ENCODE measurements at places on chromosomes 16 and 17. TPM values are rescaled to one million over a fixed set of nuclear protein-coding genes. Genes with fewer than 3 reads are reported as not detected.
A peak's percentile ranks its signal among the peaks of the same experiment; 100 is the strongest.

The MTSS2 gene
- total RNA-seq = 32.5 TPM

The SALL1 gene
- 1.2 TPM for total RNA-seq

The SOX8 gene
- 5.8 TPM for total RNA-seq

The CA5A gene
- 0.72 TPM for total RNA-seq

The TLCD1 gene
- total RNA-seq = 5.1 TPM

DNA sequence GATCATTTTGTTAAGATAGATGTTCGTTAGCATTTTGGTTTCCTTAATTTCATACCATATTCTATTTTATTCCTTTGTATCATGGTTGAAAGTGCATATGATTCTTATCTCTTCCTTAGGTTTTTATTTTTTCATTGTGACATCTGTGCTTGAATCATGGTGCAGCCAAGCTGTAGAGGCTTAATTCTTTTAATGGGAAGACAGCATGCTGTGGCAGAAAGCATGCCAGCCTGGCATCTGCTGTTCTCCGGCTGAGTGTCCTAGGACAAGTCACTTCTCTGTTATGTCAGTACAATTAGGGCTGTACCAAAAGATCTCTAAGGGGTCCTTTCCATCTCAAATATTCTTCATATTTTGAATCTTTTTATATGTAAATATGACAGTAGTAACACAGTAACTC lies 68.5 kb upstream of the PMFBP1 start:
- DNase-seq = no peak

DNA sequence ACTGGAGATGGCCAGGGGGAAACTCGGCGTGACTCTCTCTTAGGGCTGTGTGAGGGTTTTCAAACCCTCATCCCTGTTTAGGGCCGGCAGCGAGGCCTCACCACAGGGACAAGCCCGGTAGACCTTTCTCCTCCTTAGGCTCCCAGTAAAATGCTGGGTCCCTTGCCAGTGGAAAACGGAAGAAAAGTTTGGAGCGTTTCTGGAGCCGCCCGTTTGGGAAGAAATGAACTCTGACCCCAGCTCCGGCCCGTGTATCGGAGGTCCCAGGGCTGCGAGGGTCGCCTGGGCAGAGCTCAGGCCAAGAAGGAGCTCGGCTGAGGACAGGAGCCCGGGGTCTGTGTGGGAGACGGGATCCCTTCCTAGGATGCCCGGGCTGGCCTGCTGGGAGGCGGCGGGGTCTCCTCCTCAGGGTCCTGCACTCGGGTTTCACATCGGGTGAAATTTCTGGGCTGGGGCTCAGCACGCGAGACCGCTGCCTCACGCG lies 23.2 kb downstream of the ZNF213 start:
- peak; percentile 27 for DNase-seq

GRCh38 chr16:67014634-67015312 lies 14.2 kb upstream of the CBFB start:
- DNase-seq = no peak

GRCh38 chr17:27354491-27355081 lies 60.7 kb downstream of the WSB1 start:
- no peak for DNase-seq

- no peak for DNase-seq
These were observed 2.9 kb upstream of the LYRM9 start for GRCh38 chr17:27895940-27896535.

All from umbilical cord (tissue), 2 donors.